ENCODE measurements at places on chromosomes 4 and X.

GRCh38 chr4:169571435-169571834, 40.9 kb downstream of the NEK1 start:
- no peak for DNase-seq

GRCh38 chrX:30885136-30885535, 3.9 kb downstream of the TAB3 start:
- no peak for DNase-seq

DNA sequence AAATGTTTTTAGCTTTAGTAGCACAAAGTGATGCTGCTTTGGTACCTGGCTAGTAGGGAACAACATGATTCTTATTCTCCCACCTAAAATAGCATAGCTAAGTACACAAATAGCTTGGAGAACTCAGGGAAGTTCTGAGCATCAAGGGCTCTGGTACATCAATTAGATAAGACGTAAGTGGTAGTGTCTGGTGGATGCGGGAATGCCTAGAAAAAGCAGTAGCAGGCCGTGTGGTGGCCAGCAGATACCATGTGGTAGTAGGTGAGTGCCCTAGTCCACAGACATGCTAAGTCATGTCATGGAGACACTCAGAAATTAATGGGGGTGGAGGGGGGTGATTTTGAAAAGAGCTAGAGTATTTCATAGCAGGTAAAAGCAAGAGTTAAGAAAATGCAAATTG, 347.3 kb upstream of the NOCT start:
- DNase-seq, result no peak

DNA sequence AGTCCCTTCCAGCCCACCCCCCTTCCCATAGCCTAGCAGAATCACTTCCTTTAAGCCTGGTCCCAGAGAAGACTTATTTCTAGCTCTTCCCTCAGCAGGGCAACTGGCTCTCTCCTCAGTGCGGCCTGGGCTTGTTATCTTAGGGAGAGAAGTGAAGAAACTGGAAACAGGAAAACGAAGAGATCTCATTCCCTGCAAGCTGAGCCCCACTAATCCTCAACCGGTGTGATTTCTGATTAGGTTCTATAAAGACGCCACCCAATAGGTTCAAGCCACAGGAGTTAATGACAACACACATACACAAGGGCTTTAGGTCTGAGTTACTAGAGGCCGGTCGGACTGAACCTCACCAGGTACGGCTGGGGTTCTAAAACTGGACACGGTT, 3.2 kb downstream of the GSX2 start:
- no peak for DNase-seq

DNA sequence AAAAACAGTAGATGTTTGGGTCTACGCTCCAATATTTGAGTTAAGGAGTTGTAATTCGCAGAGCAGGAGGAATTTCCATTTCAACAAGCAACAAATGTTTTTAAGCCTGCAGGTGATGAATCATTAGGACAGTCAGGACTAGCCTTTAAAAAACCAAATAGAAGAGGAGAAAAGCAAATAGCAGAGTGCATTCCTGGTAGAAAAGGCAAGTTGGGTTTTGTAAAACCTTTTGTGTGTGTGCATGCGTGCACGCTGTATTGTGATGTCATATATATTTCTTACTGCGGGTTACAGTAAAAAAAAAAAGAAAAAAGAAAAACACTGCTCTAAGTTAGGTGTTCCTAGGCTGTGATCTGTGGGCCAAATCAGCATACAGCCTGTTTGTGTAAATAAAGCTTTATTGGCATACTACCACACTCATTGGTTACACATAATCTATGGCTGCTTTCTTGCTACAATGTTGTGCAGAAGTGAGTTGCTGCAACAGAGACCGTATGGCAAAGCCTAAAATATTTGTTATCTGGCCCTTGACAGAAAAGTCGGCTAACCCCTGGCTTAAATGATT, 135.6 kb downstream of the MID1 start:
- no peak for DNase-seq

DNA sequence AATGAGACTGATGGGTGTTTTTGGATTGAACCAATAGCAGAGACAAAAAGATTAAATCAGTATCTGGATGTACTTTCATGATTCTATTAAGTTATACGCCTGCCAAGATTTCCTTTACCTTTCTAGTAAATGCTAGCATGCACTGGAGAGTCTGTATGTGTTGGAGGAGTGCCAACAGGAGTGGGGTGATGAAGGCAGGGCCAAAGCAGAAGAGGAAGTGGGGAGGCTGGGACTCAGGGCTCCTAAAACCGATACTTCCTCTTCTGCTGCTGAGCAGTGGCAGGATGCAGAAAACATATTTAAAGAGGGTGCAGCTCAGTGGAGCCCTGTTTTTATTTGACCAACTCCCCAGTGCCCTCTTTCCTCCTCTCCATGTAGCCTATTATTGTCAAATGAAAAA, 5.6 kb downstream of the CYSLTR1 start:
- peak; percentile 32 for DNase-seq

DNA sequence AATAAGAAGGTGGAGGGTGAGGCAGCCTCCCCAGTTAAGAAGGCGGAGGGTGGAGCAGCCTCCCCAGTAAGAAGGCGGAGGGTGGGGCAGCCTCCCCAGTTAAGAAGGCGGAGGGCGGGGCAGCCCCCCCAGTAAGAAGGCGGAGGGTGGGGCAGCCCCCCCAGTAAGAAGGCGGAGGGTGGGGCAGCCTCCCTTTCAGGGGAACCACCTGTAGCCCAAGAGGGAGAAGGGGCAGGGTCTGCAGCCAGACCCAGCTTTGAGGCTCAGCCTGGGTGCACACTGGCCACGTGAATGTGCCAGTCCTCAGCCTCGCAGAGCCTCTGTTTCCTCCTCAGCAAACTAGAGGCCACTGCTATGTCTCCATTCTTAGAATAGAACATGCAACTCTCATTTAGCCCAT, 52.6 kb downstream of the HMX1 start:
- no peak for DNase-seq

DNA sequence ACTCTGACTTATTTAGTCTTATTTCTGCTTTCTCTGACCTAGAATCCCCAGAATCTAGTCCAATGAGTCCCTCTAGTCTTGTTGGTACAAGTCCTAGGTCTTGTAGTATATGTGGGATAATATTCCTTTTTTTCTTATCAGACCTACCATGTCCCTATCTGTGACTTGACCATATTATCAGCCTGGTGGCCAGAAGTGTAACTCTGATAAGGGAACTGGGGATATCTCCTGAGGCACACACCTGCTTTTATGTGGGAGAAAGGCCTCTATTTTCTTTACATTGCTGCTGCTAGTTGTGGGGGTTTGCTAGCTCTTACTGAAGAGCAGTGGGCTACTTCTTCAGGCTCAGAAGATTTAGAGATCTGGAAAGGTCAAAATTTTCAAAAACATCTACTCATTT, 38.6 kb downstream of the CFAP299 start:
- DNase-seq, result no peak

- no peak for DNase-seq
Measured at GRCh38 chrX:9862525-9862924, 76.3 kb downstream of the SHROOM2 start.

DNA sequence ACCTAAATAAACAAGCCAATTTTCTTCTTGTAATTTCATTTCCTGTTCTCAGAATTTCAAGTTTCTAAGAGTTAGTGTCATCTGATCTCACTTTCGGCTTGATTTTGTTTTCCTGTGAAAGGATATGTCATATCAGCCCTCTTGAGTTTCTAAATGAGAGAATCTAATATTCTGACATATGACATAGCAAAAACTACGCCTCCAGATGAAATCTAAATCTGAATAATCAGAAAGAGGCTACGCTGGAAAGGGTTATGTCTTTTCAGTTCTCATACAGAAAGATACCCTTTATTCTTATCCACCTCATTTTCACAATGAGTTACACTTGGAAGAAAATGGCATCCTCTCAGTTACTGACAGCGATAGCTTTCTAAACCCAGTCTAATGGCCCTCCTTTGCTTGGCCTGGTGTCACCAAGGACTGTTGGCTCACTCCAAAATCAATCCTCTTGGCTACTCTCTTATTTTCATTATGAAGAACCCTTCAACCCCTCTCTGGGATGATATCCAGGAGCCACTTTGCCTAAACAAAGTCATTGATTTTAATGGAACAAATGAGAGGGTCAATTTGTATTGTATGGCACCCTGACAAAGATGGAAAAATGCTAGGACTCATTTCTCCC, 65.6 kb downstream of the ASB9 start:
- DNase-seq, result no peak

DNA sequence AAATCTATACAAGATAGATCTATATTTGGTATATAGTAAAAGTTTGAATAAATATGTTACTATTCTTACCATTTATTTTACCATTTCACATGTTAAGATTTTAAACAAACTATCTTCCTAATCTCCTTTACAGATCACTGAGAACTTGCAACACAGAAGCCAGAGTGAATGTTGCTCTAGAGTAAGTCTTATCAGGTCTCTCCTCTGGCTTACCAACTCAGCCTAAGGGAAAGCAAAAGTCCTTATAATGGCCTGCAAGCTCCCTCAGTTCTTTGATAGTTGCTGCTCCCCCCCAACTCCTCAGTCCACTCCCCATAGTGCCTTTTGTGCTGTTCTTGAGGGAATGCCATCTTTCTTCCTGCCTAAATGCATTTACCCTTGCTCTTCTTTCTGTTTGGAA, 25.7 kb upstream of the SLC7A11 start:
- no peak for DNase-seq

DNA sequence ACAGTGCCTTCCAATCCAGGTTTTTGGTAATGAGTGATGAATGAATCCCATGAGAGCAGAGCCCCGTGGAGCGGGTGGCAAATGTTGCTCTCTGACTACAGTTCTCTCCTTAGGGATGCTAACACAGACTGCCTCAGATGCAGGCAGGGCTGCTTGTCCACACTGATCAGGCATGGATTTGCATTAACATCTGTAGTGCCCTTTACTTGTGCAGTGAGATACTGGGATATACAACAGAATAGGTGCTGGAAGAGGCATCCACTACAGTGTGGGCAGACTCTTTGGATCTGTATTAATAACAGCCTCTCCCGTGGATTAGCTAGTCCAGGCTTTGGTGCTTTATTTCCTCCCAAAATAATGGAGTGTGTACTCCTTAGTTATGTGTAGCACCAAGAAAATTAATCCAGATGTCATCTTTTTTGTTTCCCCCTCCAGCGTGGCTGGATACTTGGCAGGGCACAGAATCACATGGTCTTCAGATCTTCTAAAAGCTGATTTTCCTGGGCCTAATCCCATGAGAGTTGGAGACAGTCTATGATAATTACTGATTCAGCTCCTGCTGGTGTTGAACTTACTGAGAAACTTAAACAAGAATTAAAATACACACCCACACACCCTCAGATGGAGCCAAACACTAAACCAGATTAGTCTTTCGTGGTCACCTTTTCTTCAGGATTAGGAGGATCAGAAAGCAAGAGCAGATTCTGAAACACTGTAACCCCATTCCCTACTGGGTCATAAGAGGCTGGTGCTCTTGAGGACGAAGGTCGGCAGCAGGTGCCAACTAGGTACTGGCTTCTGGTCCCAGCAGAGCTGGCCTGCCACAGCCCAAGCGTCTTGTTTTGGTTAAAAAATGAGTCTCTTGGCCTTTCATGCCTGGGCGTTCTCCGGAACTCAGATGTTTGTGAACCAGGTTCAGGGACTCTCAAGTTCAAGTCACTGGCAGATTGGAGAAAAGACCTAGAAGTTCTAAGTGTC, 23.1 kb upstream of the NAP1L5 start:
- DNase-seq, result no peak

GRCh38 chr4:73006286-73006990, 63.1 kb downstream of the COX18 start:
- DNase-seq, result no peak

DNA sequence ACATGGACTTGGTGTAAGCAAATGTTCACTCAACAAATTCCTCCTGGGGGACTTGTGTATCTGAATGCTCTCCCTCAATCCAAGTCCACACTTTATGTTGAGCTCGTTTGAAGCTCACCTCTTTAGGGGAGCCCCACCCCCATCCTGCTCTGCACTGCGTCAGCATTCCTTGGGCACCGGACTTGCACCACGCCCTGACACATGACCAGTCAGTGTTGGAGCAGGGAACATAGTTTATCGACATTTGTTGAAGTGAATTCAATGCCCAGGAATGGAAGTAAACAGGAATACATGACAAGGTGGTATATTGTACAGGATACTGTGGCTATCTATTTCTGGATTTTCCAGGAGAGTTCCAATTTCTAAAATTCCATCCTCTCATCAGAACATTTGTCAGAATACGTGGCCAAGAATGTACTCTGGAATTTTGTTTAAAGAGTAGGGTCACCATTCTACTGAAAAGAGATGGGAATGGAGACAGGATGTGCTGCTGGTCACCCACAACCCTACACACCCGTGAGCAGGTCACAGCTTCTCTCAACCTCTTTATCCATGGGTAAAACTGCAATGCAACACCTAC, 60.0 kb upstream of the LNX1 start:
- DNase-seq, result no peak

DNA sequence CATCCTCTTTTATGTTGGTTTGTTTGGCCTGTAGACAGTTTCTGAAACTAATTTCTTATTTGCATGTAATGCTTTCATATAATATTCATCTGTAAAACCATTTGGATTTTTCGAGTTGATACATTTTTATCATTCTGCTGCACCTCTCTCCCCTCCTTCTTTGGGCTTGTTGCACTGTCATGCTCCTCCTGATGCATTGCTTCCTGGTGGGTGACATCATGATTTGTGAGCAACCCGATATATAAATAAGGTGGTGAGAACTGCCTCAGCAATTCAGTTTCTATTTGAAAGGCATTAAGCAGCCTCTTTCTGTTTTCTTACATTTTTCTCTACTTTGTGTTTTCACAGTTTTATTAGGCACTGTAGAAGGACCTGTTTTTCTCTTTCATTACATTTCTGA, 515.7 kb downstream of the RPA4 start:
- no peak for DNase-seq

- no peak for DNase-seq
Measured at GRCh38 chr4:108881986-108882385, 119.1 kb upstream of the ETNPPL start.

DNA sequence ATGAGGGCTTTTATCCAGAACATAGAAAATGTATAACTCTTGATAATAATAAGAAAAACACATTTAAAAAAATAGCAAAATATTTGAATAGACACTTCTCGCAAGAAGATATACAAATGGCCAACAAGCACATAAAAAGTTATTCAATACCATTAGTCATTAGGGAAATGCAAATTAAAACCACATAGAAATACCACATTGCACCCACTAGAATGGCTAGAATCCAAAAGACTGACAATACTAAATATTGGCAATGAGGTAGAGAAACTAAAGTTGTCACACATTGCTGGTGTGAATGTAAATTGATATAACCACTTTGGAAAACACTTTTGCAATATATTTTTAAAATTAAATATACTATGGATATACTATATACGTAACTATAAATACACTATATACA, 754.3 kb upstream of the MAGEB2 start:
- DNase-seq, result no peak

- no peak for DNase-seq
Measured at GRCh38 chr4:7223541-7223940, 31.2 kb downstream of the SORCS2 start.

GRCh38 chr4:107800706-107801105, 24.0 kb upstream of the SGMS2 start:
- no peak for DNase-seq

DNA sequence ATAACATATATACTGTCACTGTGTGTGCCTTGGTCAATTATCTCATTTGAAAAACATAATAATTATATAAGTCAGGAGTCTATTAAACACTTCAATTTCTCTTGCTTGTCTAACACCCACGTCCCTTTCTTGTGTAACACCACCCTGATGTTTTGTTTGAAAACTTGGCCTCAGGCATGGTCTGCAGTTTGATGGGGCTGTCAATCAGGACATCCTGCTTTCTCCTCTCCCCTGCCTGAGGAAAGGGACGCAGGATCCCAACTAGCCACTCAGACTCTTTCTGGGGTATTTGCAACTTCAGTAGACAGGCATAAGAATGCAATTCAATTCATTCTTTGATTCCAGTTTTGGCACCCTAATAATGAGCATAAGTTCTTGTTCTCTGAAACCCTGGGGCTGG, 48.8 kb downstream of the DKK2 start:
- DNase-seq, result no peak

All from activated CD4-positive, alpha-beta T cell treated with anti-CD3 and anti-CD28 coated beads, Interleukin-2, amount 50 U/mL, for 48 hours (primary cell).